ENCODE measurements at places on chromosomes 12 and 14.

- DNase-seq: no peak
These were observed 48.4 kb downstream of the ETV6 start for GRCh38 chr12:11697670-11698387.

- no peak for DNase-seq
These were observed 86.2 kb upstream of the TMTC1 start for GRCh38 chr12:29869946-29870345.

GRCh38 chr12:27291862-27292261, 40.8 kb upstream of the BMAL2 start:
- DNase-seq: no peak

DNA sequence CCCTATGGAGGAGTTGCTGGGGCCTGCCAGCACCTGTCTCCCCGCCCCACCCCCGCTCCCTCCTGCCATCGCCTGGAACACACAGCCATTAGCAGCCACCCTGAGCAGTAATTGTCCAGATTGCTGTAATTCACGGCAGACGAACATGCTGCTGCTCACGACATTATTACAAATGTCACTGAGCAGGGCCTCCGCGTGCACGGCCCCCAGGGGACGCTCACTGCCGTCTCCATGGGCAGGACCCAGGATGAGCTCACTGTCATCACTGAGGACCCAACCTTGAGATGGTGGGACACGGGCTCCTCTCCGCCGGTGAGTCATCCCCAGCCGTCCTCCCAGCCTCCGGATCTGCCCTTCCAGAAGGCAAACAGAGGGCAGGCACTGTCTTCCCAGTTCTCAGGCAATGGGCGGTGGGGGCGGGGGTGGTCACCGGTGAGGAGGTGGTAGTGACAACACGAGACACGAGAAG, 100.4 kb downstream of the RFLNA start:
- DNase-seq: no peak

GRCh38 chr12:71948390-71948789, 9.7 kb downstream of the TPH2 start:
- no peak for DNase-seq

DNA sequence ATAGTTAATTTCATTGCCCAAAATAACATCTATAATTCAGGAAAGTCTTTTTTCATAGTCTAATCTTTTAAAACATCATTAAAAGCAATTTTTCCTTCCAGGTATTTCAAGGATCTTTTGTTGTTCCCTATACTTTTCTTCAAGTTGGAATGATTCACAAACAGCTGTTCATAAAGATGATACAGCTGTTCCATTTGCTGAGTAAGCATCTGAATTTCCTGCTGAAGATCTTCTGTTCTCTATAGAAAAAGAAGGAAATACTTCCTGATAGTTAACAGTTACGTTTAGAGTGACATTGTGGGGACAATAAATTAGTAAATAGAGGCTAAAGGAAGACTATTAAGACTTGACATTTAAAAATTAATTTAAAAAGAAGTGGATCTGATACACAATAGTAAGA, 30.3 kb upstream of the ESR2 start:
- DNase-seq: no peak

DNA sequence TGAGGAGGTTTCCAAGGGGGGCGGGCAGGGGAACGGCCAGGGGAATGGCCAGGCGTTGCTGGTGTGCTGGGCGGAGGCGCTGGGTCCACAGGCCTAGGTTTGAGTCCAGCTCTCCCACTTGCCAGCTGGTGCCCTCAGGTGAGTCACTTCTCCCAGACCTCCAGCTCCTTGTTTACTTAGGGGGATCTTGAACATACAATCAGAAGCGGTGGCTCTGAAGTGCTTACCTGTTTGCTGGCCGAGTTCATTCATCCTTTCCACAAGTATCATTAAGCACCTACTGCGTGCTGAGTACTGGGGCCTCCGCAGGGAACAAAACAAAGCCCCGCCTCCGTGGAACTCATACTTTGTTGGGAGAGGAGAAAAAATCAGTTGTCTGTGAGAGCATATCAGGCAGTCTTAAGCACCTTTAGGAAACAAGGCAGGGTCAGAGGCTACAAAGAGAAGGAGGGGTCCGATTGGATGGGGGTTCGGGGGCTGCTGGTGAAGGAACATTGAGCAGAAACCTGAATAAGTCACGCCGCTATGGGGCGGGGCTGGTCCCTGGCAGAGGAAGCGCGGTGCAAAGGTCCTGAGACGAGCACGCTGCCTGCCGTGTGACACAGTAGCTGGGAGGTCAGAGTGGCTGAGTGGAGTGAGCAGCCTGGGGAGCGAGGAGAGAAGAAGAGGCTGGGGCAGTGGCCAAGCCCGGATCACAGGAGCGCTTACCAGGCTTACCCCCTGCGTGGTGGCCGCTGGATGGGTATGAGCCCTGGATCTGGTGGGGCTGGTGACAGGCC, 15.1 kb downstream of the MVK start:
- DNase-seq: no peak

- DNase-seq: no peak
These were observed 306.8 kb upstream of the LRFN5 start for GRCh38 chr14:41299924-41300323.

- DNase-seq: no peak
These were observed 780.6 kb upstream of the MDGA2 start for GRCh38 chr14:48456051-48456450.

GRCh38 chr12:117980616-117981015, 11.8 kb upstream of the KSR2 start:
- no peak for DNase-seq

DNA sequence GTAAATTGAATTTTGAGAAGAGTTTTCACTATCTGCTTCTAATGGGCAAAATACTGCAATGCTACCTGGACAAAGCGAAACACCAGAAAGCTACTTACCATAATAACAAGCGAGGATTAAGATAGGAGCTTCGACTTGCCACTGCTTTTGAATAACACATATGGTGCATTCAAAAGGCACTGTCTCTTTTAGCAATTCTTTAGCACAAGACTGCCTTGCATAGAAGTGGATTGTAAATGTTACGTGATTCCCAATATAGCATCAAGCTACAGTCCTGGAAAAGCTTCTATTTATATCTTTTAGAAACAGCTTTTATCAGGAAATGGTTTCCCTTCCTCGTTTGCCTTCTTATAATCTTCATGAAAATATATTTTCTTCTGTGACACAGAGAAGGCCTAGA, 258.7 kb upstream of the PDE3A start:
- DNase-seq: no peak

- DNase-seq: no peak
These were observed 348.9 kb upstream of the FAR2 start for GRCh38 chr12:28800129-28800528.

DNA sequence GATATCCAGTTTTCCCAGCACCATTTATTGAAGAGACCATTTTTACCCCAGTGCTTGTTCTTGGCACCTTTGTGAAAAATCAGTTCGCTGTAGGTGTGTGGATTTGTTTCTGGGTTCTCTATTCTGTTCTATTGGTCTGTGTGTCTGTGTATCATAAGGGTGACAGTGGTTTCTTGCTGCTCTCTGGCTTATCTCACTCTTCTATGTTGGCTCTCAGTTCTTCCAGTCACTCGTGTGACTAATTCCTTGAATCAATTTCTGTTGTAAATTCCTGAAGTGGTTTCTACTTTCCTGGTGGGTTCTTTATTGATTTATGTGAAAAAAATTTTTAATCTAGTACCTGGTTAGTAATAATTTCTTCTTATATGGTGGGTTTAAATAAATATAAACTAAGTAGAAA, 58.3 kb downstream of the OTOGL start:
- no peak for DNase-seq

- no peak for DNase-seq
These were observed 89.2 kb upstream of the TMEM260 start for GRCh38 chr14:56490379-56490778.

DNA sequence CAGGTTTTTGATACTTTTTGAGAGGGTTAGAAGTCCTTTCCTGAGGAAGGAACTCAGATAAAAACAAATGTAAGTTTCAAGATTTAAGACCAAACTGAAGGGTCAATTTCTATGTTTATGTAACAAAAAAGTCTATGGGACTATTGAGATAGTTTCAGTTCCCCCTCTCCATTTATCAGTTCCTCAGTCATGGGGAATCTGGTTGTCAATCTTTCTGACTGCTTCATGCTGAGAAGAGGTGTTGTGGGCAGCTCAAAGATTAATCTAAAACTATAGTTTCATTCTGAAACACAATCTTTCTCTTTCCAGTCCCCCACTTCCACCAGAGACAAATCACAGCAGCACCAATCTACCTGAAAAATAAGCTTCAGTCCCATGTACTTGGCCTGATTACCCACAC, 93.7 kb downstream of the KCNMB4 start:
- DNase-seq: no peak

DNA sequence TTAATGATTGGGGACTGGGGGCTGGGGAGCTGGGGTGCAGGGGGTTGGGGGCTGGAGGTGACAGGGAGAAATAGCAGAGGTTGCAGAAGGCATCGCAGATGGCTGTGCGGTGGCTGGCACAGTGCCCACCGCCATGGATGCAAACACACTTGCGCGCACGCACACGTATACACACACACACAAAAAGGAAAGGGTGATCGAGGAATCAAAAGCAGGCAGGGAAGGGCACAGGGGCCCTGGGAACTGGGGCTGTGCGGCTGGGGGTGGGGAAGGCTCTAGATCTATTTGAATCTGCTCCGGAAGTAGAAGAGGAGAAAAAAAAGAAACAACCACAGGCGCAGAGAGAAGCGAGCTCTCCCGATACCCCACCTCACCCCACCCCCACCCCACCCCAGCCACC, 39.4 kb downstream of the ZFHX2 start:
- DNase-seq: no peak

- no peak for DNase-seq
These were observed 124.2 kb downstream of the CACNA1C start for GRCh38 chr12:2177003-2177402.

DNA sequence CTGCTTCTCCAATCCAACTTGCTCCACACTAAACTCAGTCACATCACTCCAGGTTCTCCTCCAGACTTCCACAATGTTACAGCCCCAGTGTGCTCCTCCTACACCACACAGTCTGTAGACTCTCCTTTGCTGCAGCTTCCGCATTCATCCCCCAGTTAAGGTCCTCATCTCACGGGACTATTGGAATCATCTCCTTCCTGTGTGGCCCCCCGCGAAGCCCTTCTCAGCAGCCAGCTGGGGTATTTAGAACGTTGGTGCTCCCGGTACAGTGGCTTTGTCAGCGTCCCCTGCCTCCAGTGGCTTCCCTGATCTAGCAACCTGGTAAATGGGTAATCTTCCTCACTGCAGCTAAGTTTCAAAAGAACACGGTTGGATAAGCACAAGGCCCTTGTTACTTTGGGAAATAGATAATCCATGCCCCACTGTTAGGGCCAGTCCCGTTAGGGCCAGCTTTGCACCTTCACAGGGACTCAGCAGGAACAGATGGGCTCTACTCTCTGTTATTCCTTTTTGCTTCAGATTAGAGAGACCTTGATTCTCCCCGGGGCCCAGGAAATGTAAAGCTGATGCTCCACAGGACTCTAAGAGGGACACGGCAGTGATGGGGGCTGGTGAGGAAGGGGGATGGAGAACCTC, 823 bp upstream of the TSPAN11 start:
- DNase-seq: no peak

DNA sequence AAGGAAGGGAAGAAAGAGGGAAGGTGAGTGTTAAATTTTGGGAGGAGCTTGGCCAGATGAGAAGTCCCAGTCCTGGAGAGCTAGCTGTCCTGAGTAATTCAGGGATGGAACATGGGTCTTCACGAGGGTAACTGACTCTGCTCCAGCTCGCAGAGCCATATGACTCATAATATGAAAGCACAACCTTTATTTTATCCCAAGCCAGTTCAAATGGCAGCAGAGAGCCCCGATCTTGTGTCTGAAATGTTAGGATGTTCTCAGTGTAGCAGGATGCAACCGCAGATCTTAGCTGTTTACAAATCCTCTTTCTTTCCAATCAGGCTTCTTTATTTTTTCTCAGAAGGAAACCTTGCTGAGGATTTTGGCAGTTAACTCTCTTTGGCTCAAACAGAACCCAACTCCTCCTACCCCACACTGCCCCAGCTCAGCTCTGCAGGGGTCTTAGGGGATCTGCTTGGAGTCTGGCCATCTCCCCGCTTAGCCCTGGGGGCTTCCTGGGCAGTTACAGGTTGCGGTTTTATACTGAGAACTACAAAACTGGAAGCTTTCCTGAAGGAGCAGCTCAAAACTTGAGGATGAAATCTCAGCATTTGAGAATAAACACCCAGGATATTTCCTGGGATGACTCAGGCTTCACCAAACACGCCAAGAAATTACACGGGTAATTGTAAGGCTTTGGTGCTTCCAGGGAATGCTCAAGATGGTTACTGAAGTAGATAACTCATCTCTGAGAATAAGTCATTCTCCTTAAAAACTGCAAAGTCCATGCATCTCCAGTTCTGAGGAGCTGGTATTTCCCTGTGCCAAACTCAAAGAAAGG, 92.5 kb downstream of the VCPKMT start:
- DNase-seq: no peak

DNA sequence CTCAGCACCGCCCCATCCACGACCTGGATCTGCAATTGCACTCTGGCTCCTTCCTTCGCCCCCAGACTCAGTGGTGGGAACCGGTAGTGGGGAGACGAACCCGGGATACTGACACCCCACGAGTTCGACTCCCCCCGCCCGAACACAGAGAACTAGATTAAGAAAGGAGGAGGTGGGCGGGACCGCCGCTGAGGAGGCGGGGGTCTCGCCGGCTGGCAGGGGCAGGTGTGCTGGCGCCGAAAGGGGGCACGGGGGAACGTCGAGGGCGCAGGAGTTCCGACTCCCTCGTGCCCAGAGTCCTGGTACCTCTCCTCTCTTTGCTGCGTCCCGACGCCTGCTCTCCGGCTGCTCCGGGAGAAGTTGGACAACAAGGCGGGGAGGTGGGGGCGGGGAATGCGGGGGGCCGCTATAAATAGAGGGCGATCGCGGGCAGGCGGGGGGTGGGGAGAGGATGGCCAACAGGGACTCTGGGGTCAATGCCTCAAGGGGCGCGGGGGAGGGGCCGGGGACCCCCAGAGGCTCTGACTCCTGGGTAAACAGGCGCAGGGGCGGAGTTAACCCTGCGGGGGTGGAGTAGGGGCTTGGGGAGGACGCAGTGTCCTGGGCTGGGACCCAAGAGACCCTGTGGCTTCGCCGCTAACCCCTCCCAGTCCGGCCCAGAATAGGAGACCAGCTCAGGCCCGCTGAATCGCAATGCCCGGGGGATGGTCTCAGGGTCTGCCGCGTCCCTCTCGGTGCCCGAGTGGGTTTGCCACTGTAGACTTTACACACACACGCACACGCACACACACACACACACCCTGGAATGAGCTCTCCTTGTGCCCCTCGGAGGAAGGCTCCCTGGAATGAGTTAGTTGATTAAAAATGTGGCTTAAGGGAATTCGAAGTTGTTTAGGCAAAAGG, 761 bp upstream of the NDRG2 start:
- no peak for DNase-seq

GRCh38 chr12:124685689-124686369, 118.4 kb upstream of the NCOR2 start:
- no peak for DNase-seq

GRCh38 chr12:118361889-118362288, 10.8 kb downstream of the TAOK3 start:
- DNase-seq: no peak

- DNase-seq: no peak
These were observed 39.0 kb upstream of the HIF1A start for GRCh38 chr14:61656341-61656740.

All from smooth muscle cell of the brain vasculature (primary cell).